Islet precursor cell (in vitro differentiated cells): ENCODE measurements at places on chromosomes 1 and 21.

- no peak for DNase-seq
These were observed 5.9 kb upstream of the FCGR2A start for GRCh38 chr1:161499099-161500039.

GRCh38 chr1:60896701-60897363, 185.5 kb upstream of the NFIA start:
- DNase-seq, result no peak

DNA sequence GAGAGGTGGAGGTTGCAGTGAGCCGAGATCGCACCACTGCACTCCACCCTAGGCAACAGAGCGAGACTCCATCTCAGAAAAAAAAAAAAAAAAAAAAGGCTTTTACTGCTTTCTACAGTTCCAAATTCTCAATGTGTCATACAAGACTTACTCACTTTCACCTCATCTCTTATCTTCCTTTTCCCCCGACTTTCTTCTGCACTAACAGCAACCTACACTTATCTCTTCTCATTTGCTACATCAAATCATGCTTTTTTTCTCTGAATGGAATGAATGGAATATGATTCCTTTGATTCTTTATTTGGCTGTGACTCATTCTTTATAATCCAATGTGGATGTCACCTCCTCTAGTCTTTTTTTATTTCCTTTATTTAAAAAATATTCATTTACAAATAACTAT, 168.4 kb upstream of the DMRTA2 start:
- DNase-seq, result no peak

DNA sequence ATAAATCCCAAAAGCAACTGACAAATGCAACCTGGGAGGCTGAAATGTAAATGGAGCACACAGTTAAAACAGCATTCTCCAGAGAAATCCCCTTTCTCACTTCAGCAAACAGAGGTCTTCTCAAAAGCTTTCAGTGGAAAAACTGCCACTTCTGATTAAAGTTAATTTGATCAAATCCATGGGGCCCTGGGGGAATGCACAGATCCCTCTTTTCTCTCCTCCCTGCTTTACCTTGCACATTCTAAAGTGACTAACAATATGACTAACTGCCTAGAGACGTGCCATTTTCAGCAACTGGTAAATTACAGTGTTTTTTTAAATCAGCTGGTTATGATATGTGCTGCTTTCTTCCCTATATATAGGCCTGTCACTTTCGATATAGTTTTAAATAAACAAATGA, 142.5 kb downstream of the RERE start:
- DNase-seq, result no peak

- DNase-seq, result no peak
These were observed 68.5 kb downstream of the OBSCN start for GRCh38 chr1:228276174-228276831.

DNA sequence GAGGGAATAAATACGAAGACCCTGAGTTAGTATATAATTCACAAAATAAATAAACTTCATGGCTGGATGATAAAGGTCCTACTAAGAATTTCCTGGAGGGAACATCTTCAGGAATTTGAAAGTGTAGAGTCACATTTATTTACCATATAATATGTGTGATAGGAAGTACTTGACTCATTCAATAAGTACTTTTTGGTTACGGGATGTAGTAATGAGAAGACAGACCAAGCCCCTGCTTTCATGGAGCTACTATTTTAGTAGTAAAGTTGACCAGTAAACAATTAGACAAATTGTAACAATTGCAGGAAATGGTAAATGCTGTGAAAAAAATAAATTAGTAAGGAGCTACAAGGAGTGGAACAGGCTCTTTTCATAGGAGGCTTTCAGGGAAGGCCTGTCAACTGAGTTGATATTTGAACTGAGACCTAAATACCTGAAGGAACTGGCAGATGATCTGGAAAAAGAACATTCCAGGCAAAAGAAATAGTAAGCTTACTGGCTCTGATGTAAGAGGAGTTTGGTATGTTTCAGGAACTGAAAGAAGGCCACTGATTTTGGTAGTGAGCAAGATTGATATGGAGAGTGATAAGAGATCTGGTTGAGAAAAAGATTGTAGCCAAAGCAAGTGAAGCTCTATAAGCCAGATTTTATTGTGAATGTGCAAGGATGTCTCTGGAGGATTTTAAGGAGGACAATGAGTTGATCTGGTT, 36.2 kb downstream of the CAMSAP2 start:
- DNase-seq, result no peak

DNA sequence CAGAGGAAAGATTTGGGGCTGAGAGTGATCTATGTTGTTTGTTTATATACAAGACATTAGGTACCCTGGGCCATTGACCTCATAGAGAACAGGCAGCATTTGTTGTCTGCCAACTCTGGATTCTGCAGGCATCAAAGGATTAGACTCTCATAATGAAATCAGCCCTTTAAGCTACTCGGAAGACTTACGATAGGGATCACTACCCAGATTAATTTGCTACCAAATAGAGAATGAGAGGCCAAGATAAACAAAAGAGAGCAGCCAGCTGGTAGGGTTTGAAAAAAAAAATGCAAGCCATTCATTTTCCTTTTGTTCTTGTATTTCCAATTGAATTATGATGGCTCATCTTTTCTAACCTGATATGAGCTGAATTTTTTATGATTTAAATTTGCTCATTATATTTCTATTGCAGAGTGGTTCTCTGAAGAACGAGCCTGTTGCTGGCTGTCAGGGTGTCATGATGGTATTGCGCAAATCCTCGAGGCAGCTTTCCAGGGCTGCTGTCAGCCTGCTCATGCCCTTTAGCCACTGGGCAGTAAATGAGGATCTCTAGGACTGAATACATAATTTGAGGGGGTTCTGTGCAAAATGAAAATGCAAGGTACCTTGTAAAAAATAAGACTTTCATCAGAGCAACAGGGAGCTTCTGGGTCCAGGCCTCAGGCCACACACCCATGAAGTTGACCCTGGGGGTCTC, 116.4 kb upstream of the KCNJ15 start:
- DNase-seq, result no peak

GRCh38 chr21:24046829-24047443, 1560.3 kb downstream of the MRPL39 start:
- no peak for DNase-seq

DNA sequence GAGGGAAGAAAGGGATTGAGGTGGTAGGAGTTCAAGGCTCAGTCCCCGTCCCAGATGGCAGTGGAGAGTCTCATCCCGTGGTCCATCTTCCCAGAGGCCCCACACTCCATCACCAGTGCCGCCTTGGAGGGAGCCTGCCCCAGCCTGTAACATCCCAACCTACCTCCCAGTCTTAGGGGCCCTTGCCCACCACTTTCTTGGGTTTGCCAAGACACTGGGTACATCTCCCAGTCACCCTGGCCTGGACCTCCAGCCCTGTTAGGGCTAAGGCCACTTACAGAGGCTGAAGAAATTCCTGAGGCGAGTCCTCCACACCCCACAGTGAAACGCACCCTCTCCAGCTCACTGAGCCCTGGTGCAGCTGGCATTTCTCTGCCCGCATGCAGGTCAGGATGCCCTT, 3.3 kb downstream of the TMEM200B start:
- no peak for DNase-seq

DNA sequence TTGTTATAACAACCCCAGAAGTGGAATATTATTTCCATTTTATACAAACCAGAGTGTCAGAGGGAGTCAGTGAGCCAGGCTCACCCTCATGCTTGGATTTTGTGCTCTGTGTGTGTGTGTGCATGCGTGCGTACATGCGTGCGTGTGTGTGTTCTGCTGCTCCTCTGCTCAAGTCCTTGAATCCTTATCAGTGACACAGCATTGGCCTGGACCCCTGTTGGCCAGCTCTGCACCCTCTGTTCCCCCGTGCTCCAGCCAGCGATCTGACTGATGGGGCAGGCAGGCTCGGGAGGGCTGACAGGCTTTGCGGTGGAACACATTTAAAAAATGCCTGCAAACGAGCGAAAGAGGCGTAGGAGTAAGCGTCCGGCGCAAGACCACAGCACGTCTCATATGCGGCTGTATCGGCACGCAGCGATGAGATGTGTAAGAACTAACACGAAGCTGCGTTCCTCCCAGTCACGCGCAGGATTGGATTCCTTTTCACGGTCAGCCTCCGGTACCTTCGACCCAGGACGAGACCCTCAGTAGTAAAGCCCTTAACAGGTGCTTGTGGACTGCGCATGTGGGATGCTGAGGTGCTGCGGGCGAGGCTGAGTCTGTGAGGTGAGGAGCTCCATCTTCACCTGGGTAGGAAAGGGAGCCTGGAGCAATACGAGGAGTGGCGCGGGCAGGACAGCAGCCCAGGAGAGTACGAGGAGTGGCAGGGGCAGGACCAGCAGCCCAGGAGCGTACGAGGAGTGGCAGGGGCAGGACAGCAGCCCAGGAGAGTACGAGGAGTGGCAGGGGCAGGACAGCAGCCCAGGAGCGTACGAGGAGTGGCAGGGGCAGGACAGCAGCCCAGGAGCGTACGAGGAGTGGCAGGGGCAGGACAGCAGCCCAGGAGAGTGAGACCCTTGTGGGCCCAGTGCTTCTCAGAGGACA, 130.9 kb downstream of the GALNT2 start:
- DNase-seq, result no peak

DNA sequence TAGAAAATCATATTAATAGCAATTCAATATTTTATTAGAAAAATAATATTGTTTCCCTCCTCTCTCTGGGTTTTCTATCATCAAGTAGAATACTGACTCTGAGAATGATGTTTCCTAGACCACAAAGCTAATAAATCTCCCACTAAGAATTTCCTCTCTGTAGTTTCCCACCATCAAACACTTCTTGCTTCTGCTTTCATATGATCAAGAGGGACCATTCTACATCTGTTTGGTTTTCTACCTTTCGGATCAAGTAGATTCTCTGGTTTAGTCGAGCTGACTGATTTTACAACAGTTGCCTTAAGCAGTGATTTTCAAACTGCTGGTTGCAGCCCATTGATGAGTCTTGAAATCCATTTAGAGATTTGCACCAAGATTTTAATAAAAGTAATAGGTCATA, 240.2 kb upstream of the PTBP2 start:
- DNase-seq, result no peak

GRCh38 chr1:7014640-7014930, 229.3 kb downstream of the CAMTA1 start:
- DNase-seq, result no peak

DNA sequence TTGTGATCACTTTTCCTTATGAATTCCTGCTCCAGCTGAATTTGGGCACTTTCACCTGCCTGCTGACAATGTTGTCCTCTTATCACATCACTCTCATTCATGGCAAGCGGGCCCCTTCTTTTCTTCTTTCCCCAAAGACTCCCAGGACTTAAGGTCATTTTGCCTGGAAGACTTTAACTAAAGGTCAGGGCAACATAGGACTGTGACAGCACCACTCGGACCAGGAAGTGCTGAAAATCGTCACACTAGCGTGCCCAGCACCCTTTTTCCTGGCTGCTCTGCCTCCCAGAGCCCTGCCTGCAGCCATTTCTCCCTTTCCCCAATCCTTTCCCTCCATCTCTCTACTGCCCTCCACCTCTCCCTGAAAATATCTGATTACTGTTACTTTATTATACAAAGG, 35.4 kb downstream of the CD34 start:
- peak; percentile 30 for DNase-seq

GRCh38 chr21:26715878-26716506, 129.2 kb downstream of the ADAMTS1 start:
- peak; percentile 77 for DNase-seq

- no peak for DNase-seq
These were observed 355.6 kb downstream of the USP25 start for GRCh38 chr21:16085421-16085820.

GRCh38 chr1:54001591-54001990, 16.4 kb downstream of the LDLRAD1 start:
- DNase-seq, result no peak

DNA sequence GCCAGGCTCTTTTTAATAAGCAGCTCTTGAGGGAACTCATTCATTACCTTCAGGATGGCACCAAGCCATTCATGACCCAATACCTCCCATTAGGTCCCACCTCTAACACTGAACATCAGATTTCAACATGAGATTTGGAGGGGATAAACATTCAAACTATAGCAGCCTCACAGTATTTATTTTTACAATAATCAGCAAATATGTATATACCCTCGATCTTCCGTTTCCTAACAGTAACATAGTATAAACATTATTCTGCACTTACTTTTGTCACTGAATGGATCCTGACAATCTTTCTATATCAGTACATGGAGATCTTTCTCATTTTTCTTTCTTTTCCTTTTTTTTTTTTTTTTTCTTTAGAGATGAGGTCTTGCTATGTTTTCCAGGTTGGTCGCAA, 5.4 kb downstream of the CATSPER4 start:
- DNase-seq, result no peak

DNA sequence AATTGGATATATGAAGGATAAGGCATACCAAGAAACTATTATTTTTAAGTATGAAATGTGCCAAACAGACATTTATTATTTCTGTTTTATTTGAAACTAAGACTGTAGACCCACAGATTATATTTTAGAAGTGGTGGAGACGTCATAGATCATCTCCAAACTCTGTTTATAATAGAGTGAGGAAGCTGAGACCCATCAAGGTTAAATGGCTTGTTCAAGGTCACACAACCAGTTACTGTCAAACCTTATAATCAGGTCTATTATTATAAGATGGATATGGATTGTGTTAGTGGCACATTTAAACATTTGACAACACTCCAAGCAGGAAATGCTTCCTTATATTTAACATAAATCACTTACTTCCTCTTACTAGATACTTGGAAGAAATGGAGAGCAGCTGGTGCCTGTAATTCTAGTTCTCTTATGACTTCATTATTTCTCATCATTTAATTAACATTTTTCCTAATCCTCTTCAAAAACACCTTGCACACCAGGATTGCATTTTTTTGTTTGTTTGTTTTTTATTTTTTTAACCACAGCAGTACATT, 117.0 kb downstream of the NEK7 start:
- no peak for DNase-seq

GRCh38 chr1:212498283-212499040, 65.7 kb downstream of the NENF start:
- no peak for DNase-seq

GRCh38 chr1:154198756-154199562, 7.1 kb upstream of the TPM3 start:
- DNase-seq, result peak; percentile 64

GRCh38 chr1:215277532-215277931, 195.0 kb downstream of the KCNK2 start:
- no peak for DNase-seq

DNA sequence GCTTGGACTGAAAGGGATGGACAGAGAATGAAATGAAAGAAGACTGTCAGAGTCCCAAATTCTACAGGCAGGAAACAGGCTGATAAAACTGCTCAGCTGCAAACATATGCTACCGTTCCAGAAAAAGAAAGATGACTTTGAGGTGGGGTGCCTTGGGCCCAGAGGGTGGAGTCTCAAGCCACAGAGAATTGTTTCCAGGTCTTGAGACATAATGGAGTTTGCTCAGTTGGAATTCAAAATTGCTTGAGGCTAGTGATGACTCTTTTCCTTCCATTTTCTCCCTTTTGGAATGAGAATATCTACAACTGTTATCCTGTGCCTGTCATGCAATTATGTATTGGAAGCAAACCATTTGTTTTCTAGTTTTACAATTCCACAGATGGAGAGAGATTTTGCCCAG, 23.6 kb upstream of the PSEN2 start:
- no peak for DNase-seq

DNA sequence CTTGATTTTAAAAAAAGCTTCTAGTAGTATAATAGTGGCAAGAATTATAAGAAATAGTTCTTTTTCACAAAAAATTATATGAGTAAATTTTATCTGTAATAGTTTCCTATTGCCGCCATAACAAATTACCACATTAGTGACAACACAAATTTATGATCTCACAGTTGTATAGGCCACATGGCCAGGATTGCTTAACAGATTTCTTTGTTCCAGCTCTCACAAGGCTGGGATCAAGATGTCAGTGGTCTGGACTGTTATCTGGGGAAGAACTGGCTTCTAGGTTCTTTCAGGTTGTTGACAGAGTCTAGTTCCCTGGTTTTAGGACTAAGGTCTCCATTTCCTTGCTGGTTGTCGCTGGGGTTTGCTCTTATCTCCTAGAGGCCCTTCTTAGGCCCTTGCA, 236.4 kb downstream of the USP25 start:
- DNase-seq, result no peak
